ENCODE measurements at places on chromosomes 1 and 21. TPM values are rescaled to one million over a fixed set of nuclear protein-coding genes. Genes with fewer than 3 reads are reported as not detected.

DNA sequence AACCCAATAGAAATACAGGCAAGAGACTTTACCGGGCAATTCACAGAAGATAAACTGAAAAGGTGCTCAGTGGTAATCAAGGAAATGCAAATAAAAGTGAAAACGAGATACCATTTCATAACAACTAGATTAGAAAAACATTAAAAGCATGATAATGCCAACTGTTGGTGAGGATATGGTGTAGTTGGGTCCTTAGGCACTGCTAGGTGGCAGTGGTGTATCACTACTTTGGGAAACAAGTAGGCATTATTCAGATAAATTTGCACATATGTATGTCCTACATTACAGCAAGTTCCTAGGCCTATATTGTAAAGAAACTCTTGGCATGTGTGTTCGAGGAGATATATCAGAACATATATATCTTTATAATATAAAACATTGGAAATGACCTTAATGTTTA lies 31.0 kb downstream of the AZIN2 start:
- no peak for DNase-seq

DNA sequence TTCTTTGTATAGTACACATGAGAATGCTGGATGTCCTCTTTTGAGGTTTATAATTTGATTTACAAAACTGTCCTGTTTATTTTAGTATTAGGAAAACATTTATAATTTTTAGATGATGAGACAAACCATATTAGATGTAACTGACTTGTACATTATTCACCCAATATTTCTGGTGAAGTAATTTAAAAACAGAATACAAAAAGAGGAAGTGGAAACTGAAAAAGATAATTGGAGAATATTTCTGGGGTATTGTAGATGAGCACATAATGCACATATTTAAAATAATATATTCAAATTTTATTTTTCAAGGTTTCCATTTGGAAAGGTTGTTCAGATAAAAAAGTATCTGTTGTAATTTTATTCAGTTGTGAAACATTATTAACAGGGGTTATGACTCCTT lies 40.7 kb downstream of the XPR1 start:
- no peak for DNase-seq

DNA sequence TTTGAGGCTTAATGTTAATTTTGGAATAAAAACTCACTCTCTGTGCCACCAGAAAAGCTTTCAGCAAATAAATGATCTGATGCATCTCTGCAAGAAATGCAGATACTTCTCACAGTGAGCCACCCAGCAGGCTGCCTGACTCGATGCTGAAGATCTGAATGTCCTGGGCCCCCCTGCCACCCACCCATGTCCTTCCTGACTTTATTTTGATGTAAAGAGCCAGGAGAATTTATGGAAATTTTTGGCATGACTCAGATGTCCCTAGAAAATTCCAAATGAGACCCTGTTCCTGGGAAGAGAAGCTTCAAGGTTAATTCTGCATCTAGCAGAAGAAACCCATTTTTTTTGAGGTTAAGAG lies 62.8 kb upstream of the COA6 start:
- no peak for DNase-seq

DNA sequence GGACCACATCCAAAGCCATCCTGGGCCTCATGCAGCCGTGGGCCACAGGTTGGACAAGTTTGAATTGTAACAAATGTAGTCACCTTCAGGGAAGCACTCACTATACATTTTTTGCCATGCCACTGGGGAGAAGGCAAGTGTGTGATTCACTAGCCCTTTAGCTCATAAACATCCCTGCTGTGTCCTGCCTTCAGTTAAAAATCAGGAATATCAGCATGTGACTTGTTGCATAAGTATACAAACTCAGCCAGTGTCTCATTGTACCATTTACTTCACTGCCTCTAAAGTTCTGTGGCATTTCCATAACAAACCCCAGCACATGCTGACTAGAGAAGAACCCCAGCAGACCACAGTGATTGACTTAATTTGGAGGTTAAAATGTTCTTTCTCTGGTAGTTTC lies 142.0 kb upstream of the C1orf105 start:
- no peak for DNase-seq

- no peak for DNase-seq
Observed at GRCh38 chr1:65044411-65044810, 78.1 kb upstream of the JAK1 start.

- no peak for DNase-seq
Observed at GRCh38 chr1:157272264-157272663, 134.1 kb upstream of the ETV3 start.

DNA sequence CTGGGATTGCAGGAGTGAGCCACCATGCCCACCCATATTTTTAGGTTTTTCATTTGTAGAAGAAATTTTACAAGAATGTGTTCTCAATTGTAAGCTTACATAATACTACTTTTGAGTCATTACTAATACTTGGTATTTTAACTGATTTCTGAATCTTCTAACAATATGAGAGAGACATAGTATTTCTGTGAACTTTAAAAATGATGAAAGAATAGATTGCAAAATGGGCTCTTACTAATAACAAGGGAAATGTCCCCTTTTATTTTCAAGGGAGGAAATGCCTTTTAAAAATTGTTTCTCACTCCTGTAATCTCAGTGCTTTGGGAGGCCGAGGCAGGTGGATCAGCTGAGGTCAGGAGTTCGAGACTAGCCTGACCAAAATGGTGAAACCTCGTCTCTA lies 5.9 kb downstream of the AGO3 start:
- DNase-seq: no peak

DNA sequence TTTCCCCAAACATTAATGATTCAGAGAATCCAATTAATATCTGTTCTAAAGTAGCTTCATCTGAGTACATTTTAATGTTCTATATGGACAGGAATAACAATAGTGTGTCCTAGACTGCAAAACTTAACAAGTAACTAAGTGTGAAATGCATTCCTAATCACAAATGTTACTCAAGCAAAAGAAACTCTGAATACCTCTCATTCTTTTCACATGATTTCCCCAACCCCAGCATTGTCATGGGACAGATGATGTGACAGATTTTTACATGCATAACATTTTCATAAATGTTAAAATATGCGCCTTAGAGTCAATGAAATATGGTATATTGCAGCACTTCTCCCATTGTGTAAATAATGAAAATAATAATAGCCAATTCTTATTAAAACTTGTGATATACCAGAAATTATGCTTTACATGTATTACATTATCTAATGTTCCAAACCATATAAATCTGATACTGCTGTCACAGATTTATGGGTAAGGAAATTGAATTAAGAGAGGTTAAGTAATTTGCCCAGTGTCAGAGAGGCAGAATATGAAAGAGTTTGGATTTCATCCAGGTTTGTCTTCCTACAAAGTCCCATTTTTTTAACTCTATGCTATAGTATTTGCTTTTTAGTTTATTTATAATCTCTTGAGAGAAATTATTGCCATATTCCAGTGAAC lies 269.4 kb downstream of the LRRC7 start:
- no peak for DNase-seq

DNA sequence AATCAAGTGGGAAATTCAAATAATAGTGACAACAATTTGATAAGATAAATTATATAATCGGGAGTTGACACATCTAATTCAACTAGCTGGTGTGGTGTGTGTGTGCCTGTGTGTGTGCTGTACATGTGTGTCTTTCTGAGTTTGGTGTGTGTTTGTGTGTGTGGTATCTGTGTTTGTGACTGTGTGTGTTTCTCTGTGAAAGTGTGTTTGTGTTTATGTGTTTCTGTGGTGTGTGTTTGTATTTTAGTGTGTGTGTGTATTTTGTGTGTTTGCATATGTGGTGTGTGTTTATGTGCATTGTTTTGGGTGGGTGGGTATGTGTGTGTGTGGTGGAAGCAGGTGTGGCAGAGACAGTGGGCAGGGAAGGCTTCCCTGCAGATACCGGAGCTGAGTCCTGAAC lies 4.8 kb upstream of the DSCAM start:
- no peak for DNase-seq

DNA sequence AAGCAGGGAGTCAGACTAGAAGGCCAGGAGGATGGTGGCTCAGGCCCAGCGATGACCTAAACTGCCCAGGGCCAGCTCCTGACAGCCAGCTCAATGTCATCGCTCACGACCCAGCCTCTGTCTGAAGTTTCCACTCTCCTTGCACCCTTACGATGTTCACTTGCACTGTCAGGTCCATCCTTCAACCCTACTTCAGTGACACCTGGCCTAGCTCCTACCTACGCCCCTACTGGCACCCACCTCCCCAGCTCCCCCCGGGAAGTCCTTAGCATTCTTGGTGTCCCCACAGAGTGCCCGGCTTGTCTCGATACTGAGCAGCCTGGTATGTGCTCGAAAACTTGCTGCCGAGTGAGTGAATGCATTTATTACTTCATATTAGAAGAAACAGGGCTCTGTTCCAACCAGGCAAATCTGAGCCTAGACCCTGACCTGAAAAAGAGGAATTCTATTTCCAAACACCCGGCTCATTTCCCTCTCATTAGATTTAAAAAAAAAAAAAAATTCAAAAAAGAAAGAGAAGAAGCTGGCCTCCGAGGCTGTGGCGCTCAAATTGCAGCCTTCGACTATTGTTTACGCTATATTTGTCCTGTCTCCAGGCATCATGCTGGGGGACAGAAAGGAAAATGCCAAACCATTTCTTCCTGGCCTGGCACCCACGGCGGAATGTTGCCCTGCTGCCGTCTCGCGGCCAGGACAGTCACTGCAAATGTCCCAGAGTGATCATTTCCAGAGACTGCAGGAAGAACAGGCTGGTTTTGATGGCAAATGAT lies 29.8 kb upstream of the LRRC38 start:
- peak; percentile 76 for DNase-seq

GRCh38 chr1:53344921-53345838 lies 17.3 kb upstream of the LRP8 start:
- DNase-seq: peak; percentile 18

- no peak for DNase-seq
Observed at GRCh38 chr21:24994717-24995116, 612.6 kb downstream of the MRPL39 start.

GRCh38 chr1:20212085-20212684 lies 25.9 kb upstream of the PLA2G2C start:
- DNase-seq: no peak

GRCh38 chr1:230271300-230272035 lies 154.7 kb downstream of the PGBD5 start:
- DNase-seq: no peak

DNA sequence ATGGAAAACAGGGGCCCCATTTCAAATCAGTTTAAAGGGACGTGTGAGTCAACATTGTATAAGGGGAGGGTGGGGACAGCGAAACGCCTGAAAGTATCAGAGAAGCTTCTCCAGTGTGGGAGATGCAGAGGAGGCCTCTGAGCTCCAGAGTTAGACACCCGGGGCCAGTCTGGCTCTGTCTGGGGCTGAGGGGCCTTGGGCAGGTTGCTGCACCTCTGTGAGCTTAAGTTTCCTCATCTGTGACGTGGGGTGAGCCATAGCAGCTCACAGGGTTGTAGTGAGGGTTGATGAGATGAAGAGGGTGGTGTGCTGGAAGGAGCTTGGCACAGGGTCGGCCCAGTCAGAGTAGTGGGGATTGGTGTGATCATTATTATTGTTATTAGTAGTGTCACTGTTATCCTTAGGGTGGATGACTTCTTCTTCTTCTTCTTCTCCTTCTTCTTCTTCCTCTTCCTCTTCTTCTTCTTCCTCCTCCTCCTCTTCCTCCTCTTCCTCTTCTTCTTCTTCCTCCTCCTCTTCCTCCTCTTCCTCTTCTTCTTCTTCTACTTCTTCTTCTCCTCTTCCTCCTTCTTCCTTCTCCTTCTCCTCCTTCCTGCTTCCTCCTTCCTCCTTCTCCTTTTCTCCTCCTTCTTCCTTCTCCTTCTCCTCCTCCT lies 282.0 kb downstream of the PTPRU start:
- DNase-seq: no peak

GRCh38 chr1:240284656-240285414 lies 193.2 kb downstream of the FMN2 start:
- DNase-seq: no peak

- DNase-seq: no peak
Observed at GRCh38 chr1:234154320-234155251, 218.7 kb upstream of the COA6 start.

DNA sequence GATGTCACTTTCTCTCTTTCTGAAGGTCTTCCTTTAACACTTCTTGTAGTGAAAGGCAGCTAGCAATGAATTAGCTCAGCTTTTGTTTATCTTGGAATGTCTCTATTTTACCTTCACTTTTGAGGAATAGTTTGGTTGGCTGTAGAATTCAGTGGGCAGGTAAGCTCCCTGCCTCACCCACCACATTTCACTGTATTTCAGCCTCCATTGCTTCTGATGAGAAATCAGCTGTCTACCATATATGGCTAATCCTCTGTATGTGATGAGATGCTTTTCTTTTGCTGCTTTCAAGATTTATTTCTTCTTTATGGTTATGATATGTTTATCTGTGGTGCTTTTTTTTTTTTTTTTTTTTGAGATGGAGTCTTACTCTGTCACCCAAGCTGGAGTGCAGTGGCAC lies 70.1 kb downstream of the MRPL39 start:
- DNase-seq: no peak

DNA sequence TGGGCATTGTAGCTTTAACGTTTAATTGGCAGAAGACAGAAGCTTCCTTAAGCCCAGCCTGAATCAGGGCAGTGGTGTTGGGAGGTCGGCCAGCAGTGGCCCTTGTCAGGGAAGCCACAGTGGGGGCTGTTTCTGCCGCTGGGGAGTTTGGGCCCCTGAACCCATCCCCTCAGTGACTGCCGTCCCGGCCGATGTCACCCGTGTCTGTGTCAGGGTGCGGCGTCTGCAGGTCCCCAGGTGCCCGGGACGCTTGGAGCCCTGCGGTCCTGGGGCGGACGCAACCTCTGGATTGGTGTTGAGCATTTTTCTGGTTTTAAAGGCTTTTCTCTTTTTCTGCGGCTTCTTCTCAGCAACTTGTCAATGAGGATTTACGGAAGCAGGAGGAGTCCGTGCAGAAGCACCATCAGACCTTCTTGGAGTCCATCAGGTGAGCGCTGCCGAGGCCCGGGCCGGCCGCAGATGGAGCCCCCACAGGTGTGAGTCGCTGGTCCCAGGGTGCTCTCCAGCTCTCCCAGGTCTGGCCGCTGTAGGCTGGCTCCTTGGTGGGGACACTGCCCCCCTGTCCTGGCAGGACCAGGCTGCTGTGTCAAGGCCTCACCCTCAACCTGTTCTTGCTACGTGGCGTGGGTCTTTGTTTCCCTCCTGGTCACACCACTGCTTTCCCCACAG lies 2.3 kb downstream of the ATAD3C start:
- peak; percentile 42 for DNase-seq

GRCh38 chr1:209625791-209626285 lies 26.4 kb downstream of the LAMB3 start:
- DNase-seq: no peak

The CASQ2 gene
- total RNA-seq: 706 TPM

The CELF3 gene
- 0.19 TPM for total RNA-seq

The PGBD2 gene
- 2.6 TPM for total RNA-seq

The LRRC39 gene
- total RNA-seq: 54.6 TPM

The GJA4 gene
- 28.8 TPM for total RNA-seq

The PEX19 gene
- 97.4 TPM for total RNA-seq

The PTPN22 gene
- 1.6 TPM for total RNA-seq

The STUM gene
- total RNA-seq: 0.71 TPM

The GPR25 gene
- not detected for total RNA-seq
